ENCODE measurements at places on chromosomes 7 and 10.

GRCh38 chr7:5012985-5013384, 32.7 kb upstream of the RBAK start:
- no peak for DNase-seq

- no peak for DNase-seq
These were observed 44.9 kb upstream of the FAM3C start for GRCh38 chr7:121440857-121441503.

DNA sequence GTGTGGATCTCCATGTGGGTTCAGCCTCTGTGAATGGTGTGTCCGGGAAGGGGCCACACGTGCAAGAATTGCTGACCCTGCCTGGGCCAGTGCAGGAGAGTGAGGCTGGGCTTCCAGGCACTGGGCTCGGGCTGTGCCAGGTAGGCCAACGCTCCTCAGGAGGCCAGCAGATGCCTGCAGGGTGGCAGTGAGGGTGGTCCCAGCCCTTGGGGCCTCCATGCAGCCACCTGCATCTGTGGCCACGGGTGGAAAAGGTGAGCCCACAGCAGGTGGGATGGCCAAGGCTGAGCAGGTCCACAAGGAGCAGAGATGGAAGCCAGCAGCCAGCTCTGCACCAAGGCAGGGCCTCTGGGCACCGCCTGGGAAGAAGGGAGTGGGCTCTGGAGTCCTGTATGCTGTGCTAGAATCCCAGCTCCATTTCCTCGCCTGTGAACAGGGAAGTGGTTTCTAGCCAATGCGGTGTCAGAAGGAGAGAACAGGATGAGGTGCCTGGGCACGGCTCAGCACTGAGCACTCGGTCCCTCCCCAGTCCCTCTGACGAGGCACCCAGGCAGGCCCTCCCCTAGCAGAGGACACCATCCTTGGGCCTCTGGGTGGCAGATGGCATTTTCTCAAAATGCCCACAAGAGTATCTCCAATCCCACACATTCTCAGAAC, 31.1 kb upstream of the RET start:
- DNase-seq, result no peak

- no peak for DNase-seq
These were observed 411 bp downstream of the BCCIP start for GRCh38 chr10:125823663-125824251.
